ENCODE measurements at places on chromosomes 16 and 17. TPM values are rescaled to one million over a fixed set of nuclear protein-coding genes. Genes with fewer than 3 reads are reported as not detected.

DNAI2 gene
- total RNA-seq, result not detected

KRT25 gene
- total RNA-seq, result not detected

GRCh38 chr16:28505489-28506137, 1.0 kb downstream of the IL27 start:
- DNase-seq, result no peak

FBXL16 gene
- total RNA-seq, result 4.6 TPM

DNA sequence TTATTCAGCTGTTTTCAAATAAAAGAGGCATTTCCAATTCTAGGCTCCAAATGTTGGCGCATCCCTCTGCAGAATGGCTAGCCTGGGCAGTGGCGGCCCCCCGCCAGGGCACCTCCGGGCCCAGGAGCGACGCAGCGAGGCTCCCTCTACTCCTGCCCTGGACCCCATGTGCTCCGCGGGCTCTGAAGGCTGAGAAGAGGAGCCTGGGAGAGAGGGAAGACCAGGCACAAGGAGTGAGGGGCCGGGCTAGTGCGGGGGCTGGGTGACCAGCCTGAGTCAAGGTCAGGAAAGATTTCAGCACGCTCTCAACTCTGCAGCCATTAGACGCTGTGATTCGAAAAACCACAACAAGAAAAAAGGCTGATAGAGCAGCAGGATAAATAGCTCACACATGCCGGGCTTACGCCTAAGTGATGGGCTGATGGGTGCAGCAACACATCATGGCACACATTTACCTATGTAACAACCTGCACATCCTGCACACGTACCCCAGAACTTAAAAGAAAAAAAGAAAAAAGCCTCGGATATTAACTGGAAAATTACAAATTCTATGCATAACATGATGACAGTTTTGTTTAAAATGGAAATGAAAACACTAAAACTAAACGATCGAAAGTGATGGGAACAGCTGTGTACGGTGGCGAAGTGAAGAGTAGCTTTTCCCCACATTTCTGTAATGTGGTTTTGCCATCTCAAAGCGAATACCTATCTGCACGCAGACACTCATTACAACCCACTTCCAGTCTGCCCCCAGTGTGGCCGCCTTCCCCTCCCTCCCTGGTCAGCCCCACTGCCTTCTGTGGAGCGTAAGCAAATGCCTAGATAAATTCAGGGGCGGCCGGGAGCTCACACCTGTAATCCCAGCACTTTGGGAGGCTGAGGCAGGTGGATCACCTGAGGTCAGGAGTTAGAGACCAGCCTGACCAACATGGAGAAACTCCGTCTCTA, 44.4 kb downstream of the MAP1LC3B start:
- no peak for DNase-seq

DNA sequence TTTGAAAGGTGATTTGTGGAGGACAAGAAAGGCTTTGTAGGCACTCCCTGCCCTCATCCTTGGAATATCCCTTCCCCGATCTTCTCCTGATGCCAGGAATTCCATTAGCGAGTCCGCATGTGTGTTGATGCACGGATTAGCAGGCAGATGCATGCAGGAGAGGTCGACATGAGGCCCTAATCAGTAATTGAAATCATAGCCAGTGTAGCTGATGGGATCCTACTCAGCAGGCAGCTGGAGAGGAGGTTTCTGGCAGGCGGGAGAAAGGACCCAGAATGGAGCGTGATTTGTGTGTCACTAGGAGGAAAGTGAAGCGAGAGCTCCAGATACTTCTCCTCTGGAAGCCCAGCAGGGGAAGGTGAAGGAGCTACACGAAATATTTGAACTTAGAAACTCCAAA, 196.3 kb upstream of the CDH11 start:
- DNase-seq, result no peak
